ENCODE measurements at places on chromosomes 7 and 10.

DNA sequence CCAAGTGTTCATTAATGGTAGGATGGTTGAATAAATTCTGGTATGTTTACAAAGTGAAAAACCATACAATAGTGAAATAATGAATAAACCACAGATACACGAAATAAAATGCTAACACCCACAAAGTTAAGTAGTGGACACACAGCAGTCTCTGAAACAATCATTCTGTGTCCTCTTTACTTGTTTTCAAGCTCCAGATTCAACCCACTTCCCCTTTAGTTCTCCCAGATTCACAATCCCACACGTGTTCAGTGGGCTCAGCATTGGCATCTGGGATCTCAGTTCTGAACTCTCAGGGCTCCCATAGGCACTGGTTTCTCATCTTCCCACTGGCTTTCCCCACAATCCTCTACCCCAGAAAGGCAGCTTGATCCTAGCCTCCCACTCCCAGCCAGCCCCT is 44.9 kb downstream of the SEM1 start:
- DNase-seq: no peak

- no peak for DNase-seq
These were observed 4.9 kb downstream of the RADIL start for GRCh38 chr7:4878336-4879335.

- DNase-seq: no peak
These were observed 67.8 kb downstream of the GSAP start for GRCh38 chr7:77348371-77348813.

DNA sequence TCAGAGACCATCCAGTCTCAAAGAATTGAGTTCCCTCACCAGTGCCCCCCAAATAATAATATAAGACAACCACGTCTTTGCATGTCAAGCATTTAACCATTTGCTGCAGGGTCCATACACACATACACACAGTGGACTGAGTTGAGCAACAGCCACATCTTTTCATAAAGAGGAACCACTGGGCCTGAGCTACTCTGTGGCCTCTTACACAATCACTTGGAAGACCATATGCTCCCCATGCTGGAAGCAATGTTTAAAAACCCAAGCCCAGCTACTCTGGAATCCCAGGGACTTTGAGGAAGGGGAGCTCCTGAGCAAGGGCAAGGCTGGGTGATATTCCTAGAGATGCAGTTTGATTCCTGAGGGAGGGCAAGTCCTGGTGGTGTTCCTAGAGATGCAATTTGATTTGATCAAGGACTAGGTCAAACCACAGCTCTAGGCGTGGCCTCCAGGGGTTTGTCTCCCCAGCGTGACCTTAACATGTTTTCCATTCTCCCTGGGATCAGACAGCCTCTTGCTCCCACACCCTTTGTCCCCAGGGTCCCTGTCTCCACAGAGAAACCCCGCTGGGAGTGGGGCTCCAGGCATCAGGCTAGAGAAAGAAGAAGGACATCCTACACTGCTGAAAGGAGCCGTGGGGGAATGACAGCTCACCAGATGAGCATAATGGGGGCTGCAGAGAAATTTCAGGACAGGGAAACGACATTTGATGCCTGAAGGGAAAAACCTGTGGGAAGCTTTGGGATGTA is 376.2 kb upstream of the MGMT start:
- no peak for DNase-seq

DNA sequence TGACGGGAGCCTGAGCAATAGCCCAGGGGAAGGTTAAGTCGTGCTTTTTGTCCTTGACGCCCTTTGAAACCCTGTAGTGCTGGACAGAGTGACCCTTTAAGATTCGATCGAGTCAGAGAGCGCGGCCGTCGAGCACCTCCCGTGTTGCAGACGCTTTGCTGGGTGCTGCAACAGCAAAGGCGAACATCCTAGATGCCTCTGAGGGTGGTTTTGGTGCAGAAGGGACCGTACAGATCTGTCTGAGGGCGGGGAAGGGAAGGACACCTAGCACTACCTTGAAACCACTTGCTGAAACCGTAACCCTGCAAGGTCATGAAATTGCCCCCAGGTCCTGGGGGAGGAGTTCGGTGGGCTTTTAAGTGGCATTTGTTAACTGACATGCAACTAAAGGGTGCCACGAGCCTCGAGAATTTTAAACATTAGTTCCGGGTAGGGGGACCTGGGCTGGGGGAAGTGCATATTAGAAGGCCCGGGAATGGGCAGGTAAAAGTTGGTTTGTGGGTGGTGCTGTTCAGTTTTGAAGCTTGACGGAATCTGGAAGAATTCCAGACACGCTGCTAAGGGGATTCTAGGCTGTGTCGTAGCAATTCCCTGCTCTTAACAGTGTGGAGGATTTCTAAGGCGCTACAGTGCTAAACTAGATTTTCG is 786 bp downstream of the ATP5F1C start:
- no peak for DNase-seq

DNA sequence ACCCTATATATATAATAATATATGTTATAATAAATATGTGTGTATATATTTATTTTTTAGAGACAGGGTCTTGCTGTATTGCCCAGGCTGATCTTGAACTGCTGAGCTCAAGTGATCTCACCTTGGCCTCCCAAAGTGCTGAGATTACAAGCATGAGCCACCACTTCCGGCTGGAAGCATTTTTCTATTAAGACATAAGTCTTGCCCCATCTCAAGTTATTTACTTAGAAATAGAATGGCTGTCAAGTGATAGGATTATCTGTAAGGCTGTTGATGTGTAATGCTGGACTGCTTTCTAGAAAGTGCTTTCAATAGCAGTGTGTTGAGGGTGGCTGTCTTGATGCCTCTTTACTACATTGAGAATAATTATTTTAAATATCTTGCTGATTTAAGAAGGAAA is 65.2 kb downstream of the ZMYND11 start:
- DNase-seq: no peak

GRCh38 chr7:100914879-100915447 is 19.3 kb upstream of the ACHE start:
- no peak for DNase-seq

DNA sequence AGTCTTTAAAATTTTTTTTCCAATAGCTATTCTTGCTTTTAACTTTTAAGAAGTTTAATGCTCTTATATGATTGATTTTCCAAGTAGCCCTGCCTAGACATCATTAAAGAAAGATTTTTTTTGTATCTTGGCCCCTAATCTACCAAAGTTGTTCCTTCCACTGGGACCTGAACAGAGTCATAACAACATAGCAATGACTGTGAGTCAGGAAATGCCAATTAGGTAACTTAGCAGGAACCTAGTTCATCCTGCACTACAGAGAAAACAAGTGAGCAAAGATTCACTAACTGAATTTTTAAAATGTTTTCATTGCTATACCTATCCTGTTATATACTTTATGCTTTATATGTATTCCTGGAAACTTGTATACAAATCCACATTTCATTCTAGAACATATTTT is 284.7 kb downstream of the BICC1 start:
- DNase-seq: no peak

GRCh38 chr7:115066634-115067033 is 144.7 kb downstream of the MDFIC start:
- DNase-seq: no peak

DNA sequence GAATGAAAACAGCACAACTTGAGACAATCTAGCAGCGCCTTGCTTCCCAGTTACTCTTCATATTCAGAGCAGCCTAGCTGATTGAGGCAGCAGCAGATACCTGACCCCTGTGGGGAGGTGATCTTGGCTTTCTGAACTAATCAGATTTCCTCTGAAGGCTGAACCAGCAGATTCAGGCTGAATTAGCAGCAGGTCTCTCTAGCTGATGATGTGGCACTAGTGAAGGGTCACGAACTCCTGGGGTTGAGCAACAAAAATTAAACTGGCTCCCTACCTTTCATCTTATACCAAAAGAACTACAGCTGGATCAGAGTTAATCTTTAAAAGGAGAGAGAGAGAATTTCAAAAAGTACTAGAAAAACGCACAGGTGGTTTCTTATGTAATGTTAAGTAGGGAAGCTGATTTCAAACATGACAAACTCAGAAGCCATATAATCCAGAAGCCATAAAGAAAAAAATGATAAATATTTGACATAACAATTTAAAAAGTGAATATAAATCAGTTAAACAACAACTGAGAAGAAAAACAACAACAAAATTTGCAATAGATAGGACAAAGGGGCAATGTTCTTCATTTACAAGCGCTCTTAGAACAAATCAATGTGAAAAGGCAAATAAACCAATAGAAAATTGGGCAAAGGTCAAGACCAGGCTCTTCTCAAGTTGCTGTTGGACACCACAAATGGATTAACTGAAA is 13.5 kb downstream of the SLC25A13 start:
- no peak for DNase-seq

- no peak for DNase-seq
These were observed 758 bp downstream of the TMEM168 start for GRCh38 chr7:112789453-112789816.

GRCh38 chr7:69104023-69104422 is 494.3 kb upstream of the AUTS2 start:
- no peak for DNase-seq

- DNase-seq: no peak
These were observed 85.2 kb upstream of the PFKP start for GRCh38 chr10:2982146-2982545.

- no peak for DNase-seq
These were observed 57.1 kb downstream of the C10orf143 start for GRCh38 chr10:130053561-130053960.

DNA sequence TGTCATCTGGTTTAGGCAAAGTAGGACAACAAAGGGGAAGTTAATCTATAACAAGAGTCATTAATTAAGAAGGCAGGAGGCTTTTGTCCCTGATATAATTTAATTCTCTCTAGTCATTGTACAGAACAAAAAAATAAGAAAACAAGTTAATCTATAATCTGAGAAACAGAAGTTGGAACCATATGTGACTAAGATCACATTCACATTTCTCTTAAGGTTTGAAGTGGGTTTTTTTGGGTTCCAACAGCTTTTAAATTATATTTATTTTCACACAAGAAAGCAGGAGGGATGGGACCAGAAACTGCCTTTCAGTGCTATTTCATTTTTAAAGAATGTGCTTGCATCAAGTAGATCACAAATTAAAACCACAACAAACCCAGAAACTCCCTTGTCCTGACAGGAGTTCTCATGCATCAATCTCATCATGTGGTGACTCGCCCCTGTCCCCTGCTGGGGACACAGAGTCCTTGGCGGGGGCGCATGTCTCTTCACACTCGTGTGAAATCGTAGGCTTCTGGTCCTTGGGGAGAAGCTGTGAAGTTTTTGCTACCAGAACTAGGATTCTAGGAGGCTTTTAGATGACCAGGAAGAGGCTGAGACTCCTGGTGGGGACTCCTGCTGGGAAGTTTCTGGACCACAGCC is 10.1 kb upstream of the OPN4 start:
- no peak for DNase-seq

DNA sequence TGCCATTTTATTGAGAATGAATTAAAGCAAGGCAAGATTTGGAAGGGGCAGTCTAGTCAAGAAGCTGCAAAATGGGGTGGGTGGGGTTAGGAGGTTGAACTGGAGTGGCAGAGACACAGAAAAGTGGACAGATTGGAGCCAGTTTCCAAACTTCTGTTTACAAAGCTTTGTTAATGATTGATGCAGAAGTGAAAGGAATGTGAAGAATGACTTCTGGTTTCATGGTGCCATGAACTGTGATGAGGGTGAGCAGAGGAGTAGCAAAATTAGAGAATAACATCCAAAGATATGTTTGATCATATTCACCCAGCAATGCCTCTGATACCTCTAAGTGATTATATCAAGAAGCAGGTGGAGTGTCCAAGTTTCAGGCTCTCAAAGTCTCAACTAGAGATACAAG is 1118.0 kb upstream of the C7orf33 start:
- DNase-seq: no peak

GRCh38 chr10:44780426-44780825 is 130.7 kb upstream of the TMEM72 start:
- DNase-seq: no peak

Data from activated T-helper 1 cell treated with Interleukin-2 at 50 U/mL for 16 hours (primary cell).